ENCODE measurements at places on chromosomes 12 and 14.

DNA sequence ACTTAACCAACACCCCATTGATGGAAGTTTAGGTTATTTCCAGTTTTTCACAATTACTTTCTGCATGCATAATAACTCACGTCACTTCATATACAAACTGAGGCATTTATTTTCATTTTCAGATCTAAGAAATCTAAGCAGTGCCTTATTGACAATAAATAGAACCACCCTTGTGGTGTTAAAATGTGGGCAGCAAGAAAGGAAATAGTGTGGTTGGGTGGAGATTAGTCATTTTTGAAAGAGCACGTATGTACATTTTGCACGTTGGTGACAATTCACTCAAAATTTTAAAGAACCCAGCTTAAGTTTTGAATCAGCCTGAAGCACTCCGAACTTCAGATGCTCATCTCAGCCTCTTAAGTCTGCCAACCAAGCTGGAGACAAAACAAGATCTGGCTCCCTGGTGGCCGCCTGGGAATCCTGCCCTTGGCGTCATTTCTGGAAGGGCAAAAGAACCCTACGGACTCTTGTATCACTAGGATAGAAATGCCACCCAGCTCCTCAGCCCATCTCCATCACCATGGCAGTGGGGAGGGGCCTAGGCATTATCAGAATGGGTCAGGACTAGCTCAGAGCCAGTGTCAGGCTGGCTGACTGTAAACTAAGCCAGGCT lies 89.5 kb upstream of the BCL2L14 start:
- peak; percentile 9 for DNase-seq

DNA sequence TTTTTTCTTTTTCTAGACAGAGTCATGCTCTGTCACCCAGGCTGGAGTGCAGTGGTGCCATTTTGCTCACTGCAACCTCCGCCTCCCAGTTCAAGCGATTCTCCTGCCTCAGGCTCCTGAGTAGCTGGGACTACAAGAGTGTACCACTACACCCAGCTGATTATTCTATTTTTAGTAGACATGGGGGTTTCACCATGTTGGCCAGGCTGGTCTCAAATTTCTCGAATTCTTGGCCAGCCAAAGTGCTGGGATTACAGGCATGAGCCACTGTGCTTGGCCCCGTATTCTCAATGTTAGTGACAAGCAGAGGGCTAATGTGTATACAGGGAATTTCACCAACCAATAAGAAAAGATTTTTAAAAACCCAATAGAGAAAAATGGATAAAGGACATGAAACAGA lies 8.4 kb downstream of the PLBD2 start:
- no peak for DNase-seq

DNA sequence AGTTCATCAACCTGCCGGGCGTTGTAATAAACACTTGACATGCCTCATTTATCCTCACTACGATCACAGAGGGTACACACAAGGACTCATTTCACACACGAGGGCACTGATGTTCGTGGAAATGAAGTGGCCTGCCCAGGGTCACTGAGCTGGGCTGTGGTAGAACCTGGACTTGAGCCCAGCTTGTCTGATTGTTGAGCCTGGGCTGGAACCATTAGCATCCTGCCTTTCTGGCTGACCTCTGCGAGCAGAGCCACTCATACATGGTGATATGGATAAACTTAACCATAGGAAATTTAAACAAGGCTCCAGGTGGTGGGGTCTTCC lies 16.6 kb upstream of the JDP2 start:
- no peak for DNase-seq

- no peak for DNase-seq
Observed at GRCh38 chr14:54597795-54598443, 31.0 kb downstream of the SAMD4A start.

DNA sequence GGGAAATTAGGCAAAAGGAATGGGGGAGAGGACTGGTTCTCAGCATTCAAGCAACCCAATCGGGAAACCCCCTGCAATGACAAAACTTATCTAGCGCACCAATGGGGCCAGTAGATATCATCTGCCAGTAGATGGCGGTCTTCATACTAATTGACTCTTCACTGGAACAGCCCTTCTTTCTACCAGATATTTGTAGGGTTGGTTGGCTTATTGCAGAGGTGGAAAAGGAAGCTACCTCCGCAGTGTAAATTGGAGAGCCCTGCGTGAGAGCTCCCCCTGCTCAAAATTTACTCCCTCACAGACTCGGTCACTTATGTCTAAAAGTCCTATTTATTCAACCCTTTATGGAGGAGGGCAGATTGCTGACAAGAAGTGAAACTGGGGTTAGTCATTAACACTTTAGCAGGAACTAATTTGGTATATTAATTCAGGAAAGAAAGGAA lies 166.1 kb upstream of the CCND2 start:
- peak; percentile 32 for DNase-seq

DNA sequence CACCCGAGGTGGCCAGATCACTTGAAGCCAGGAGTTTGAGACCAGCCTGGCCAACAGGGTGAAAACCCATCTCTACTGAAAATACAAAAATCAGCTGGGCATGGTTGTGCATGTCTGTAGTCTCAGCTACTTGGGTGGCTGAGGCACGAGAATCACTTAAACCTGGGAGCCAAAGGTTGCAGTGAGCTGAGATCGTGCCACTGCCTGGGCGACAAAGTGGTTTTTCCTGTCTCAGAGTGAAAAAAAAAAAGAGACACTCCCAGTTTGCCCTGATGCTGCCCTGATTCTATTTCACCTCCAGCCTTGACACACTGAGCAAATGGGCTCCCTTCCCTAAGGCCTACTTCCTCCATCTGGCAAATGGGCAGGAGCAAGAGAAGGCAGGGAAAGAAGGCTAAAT lies 28.5 kb upstream of the PLEK2 start:
- DNase-seq, result no peak

DNA sequence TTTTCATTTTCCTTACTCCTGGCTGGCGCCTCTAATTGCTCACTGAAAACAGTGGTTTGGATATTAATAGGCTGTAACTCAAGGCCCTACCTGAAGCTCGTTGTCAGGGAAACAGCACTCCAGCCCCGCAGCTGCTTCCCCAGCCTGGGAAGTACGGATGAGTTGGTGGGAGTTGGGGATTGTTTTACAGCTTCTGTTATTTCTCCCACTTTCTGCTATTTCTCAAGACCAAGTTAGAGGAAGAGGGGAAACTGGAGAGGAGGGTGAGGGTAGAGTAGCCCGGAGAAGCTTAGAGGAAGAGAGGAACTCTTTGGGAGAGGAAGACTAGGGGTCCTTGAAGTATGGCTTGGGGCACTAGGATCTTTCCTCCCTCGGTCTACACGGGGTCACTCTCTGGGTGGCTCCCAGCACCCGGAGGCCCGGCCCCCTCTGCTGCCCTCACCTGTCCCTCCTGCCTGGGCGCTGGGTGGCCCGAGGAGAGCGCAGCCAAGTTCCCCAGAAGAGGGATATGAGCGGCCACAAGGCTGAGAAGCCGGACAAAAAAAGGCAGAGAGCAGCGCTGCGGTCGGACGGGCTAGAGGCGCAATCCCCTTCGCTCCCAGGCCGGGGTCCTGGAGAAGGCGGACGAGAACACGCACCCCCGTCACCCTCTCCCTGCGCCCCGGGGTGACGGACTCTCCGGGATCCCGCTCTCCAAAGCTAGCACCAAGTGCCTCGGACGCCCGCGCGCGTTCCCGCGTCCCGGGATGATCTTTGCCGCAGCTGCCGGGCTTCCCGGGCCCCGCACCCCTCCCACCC lies 671 bp downstream of the SPTB start:
- DNase-seq, result no peak

- no peak for DNase-seq
Observed at GRCh38 chr14:94775091-94775870, 5.4 kb upstream of the GSC start.

GRCh38 chr12:124286414-124286813 lies 8.5 kb upstream of the RFLNA start:
- no peak for DNase-seq

DNA sequence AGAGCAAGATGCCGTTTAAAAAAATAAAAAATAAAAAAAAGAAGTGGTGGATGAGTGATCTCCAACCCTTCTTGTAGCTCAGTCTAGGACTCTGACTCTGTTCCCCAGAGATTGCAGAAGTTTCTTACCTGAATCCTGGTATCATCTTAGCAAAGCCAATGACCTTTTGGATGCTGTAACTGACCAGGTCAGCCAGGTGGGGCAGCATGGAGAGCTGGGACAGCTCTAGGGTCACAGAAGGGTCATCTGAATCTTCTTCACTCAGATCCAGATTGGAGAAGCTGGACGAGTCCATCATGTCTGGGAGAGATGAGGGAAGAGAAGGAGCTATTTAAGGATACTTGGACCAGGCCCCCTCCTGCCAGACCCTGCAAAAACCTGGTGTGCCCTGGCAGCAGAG lies 35.8 kb upstream of the HDAC7 start:
- no peak for DNase-seq

- peak; percentile 43 for DNase-seq
Observed at GRCh38 chr12:51269174-51270066, 795 bp downstream of the SMAGP start.

DNA sequence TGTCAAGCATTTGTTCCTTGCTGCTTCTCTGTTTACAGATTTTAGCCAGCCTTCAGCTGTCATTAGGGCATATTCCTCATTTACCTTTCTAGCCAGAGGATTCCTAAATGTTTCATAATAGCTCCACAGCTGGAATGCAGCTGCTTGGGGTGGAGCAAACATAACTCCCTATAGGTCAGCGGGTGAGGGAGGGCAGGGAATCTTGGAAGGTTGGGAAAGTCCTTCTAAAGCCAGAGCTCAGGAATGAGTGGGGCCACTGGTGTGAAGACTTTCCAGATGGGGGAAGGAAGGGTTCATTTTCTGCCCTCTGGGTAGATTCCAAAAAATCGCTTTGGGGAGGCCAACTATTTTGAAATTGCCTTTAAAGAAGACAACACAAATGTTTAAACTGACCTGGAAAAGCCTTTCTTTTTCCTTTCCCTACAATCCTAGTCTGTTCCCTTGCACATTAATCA lies 16.3 kb upstream of the IRF2BPL start:
- DNase-seq, result no peak

GRCh38 chr14:52314595-52315354 lies 663 bp downstream of the PTGER2 start:
- DNase-seq, result peak; percentile 25

DNA sequence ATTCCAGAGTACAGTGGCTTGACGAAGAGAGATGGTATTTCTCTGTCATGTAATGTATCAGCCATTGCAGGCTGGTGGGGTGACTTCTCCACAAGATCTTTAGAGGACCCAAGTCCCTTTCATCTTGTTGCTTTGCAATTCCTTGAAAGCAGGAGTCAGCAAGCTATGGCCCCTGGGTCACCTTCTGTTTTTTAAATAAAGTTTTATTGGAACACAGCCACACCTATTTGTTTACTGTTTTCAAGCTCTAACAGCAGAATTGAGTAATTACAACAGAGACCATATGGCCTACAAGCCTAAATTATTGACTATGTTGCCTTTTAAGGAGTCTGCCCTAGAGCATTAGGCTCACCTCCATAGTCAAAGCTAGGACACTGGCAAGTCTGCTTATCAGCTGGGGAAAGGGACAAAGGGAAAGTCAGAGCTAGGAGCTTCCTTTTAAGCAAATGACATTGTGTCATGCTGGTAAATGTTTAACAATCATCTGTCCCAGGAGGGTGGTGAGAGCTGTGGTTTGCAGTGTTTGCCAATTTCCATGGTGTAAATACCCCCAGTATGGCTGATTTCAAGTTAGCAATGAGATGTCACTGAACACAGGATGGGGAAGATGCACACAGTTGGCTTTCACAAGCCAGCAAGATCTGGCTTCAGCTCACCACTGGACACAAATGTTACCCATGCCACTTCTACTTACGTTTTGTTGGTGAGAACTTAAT lies 87.7 kb upstream of the PWP1 start:
- DNase-seq, result no peak

DNA sequence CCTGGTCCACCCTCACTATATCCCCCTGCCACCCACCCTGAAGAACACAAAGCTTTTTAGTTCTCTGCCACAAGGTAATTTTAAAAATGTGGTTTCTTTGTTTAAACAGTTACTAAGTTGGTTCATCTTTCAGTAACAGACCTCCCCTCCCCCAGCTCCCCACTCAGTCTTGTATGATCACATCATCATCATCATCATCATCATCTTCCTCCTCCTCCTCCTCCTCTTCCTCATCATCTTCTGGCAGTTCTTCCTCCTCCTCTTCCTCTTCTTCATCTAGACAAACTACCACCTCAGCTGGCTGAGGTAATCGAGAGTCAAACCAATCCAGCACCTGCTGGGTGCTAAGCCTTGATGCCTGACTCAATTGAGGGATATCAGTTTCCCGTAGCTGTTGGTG lies 10.5 kb downstream of the HOMEZ start:
- DNase-seq, result no peak

DNA sequence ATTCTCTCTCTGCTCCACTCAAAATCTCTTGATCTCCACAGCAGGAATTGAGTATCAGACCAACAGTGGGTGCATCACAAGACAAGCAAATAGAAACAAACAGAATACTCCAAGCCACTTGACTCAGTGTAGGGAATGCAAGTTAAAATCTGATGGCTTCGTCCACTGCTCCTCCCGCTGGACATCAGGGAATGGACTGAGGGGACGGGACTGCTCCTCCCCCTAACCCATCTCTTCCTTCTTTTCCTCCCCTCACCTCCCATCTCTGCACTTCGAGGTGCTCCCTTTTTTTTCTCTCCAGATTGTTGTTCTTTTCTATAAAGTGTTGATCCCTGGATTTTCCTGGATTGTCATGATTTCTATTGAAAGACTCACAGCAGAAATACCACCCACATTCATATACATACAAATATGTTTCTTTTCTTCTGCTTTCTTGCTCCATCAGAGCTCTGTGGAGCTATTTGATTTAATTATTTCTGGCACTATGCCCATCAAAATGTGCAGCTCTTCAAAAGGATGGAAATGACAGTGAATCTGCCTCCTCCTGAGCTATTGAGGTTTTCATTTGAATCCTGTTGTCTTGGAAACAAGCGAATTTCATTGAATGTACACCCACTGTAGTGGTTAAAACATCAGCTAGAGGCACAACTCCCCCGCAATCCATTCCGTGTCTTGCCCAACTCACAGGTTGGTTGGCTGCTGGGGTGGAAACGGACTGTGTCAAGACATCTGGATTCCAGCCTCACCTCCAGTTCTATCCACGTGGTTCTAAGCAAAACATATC lies 199.7 kb downstream of the SPTSSA start:
- no peak for DNase-seq

DNA sequence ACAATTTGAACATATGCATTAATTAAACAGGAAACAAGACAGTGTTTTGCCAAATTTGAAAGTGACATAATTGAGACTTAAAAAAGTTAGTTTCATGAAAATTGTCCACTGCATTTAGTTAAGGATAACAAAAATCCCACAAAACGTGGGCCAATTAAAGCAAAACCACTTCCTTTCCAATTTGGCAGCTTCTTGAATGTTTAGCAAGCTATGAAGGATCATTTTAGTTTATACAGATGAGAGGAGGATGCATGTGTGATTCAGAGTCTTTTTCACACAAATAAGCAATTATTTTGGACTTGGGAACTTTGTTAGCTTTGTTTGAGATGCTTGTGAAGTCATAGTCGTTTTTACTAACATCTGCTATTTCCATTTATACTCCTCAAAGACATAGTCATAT lies 109.6 kb downstream of the ATXN7L3B start:
- no peak for DNase-seq

DNA sequence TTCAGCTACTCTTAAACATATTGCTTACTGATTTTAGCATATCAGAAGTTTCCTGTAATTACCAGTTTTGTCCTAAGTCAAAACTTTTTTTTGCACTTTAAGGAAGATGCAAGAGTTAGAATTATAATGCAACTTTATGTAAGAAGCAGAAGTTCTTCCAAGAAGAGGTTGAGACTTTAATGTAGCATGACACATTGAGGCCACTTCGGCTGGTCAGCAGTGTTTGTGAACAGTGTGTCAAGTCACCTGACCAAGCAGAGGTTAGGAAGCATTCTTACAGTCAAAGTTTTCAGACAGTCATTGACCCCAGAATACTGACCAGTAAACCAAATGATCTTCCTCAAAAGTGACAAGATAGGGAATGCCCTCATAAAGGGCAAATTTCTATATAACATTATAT lies 15.2 kb downstream of the FGFR1OP2 start:
- no peak for DNase-seq
